Colonic mucosa (tissue), 4 donors: ENCODE measurements at places on chromosomes 7 and 10.
A peak's percentile ranks its signal among the peaks of the same experiment; 100 is the strongest.

DNA sequence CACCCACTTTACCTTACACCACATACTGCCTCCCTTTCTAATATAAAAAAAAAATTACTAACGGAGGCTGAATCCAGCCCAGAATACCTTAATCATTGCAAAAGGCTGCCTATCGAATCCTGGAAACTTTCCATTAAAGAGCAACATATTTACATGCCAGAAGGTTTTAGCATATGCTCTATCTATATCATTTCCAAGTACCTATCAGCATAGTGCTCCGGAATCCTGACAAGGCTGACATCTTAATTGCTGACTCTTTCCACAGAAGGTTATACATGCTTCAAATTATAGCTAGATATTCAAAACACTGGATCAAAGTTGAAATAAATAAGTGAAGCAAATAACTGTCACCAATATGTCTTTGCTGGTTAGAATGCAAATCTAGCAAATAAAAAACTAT lies 170.9 kb upstream of the CDK1 start:
- no peak for DNase-seq

DNA sequence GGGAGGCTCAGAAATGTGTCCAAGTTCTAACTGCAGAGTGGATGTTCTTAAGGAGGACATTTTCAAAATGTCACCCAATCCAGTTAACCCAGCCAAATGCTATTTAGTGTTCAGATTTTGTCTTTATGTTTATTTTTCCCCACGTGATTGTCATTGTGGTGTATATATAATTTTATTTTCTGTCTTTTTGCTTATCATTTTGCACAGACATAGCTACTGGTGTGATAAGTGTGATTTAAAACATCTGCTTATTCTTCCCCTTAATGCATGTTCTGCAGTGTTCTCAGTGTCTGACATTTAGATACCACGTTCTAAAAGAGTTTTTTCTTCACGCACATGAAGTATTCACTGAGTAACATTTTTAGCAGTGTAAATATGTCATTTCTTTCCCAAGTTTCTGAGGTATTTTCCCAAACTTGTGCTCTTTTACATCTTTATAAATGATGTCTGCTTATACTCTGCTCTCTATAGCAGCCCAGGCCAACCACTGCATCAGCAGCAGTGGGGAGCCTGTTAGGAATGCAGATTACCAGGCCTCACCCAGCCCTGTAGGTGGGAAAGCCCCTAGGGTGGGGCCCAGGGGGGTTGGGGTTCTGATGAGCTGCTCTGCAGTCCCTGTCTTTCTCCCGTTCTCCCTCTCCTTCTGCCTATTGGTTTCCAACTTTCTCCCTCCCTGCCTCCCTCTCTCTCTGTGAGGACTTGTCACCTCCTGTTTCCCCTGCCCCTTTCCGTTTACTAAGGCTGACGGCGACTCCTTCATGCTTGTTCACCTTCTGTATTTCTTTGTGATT lies 20.8 kb downstream of the ADCY1 start:
- DNase-seq: peak; percentile 6

DNA sequence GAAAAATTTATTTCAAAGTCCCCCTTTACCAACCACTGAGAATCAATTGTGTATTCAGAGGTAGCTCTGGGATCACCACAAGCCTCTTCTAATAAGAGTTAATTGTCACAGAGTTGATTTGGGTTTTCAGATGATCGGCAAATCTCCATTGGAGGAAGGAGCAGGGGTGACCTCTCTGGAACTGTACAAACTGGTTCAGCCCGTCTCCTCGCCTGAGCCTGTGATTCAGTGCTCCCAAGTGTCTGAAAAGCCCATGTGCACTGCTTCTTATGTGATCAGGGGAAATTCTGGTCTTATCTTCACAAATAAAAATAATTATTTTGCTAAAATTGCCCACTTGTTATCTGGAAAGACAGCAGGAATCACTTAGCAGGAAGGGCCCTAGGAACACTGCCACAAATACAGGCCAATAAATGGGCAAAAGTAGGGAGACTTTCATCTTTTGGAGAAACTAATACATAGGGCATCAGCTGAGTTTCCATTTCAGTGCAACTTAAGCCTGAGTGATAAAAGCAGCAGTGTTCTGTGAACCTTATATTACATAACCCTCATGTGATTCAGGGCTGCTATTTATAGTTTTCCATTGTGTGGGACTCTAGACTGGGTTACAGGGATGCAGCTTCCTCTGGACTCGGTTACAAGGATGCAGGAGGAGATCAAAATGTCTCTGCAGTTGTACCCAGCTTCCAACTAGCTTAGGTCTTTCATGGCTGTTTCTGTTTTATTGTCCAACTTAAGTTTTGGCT lies 32.3 kb downstream of the CDK1 start:
- no peak for DNase-seq

- DNase-seq: no peak
Observed at GRCh38 chr7:146455091-146455655, 338.6 kb downstream of the CNTNAP2 start.

DNA sequence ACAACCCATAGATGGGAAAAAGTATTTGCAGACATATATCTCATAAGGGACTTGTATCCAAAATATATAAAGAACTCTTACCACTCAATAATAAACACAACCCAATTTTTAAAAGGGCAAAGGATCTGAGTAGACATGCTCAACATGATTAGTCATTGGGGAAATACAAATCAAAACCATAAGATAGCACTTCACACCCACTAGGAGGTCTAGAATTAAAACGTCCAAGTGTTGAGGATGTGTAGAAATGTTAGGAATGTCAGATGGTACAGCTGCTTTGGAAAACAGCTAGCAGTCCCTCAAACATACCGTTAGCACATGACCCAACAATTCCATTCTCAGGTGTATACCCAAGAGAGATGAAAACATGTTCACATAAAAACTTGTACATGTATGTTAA lies 8.3 kb downstream of the PSTK start:
- no peak for DNase-seq

GRCh38 chr7:12091231-12091630 lies 119.9 kb upstream of the TMEM106B start:
- no peak for DNase-seq

DNA sequence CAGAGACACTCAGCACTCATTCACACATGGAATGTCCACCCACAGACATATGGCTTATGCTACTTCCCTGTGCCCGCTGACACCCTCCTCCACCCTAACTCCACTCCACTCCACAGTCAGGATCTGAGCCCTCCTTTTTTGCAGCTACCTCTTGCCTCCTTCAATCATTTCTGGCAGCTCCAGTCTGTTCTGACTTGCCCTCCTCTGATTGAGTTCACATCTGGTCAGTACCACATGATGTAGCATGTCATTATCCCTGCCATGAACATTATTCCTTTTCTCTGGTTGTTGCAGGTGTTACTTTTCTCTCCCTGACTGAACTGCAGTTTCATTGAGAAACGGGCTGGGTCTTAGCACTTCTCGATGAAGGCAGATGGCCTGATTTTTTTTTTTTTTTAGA lies 130.1 kb upstream of the EGR2 start:
- no peak for DNase-seq

DNA sequence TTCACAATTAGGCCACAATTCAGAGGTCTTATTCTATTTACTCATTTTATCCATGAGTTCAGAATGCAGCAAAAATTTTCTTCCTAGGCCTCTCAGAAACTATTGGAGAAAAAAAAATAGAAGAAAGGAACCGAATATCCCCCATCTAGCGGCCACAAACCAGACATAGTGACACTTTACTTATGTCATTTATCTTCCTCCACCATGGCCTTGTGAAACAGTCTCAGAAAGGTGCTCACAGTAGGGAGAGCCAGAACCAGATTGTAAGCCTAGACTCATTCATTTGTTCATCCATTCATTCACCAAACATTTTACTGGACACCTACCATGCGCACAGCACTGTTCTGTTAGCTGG lies 16.0 kb downstream of the CREB3L2 start:
- no peak for DNase-seq

- no peak for DNase-seq
Observed at GRCh38 chr10:127987467-127988380, 80.8 kb downstream of the PTPRE start.

DNA sequence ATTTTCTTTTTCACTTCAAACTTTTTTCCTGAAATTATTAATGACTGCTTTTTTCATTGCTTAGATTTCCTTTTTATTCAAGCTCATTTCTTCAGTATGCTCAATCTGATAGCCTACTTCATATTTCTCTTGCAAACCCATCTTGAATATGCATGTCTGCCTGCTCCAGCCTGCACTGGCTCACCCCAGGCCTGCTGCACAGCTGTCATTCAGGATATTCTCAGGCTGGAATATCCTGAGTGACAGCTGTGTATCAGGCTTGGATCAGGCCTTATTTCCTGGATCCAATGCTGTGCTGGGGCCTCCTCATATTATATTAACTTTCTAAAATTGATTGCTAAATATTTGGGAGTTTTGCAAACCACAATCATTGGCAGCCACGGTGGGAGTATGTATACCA lies 120.2 kb upstream of the TNS3 start:
- DNase-seq: no peak

DNA sequence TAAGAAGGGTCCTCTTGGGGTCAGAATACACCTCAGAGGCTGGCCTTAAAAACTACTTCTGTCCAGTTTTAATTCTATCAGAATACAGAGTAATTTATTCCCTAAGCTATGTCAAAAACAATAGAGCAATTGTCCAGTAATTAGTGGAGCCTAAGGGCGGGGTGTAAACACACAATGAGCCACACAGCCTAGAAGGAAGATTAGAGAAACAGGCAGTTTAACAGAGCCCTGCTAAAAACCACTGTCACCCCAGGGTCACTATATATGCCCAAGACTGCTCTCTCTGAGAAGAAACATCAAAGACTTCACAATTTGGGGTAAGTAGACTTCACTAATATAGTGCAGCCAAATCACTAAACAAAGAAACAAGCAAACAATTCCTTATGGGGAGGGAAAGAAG lies 27.2 kb upstream of the WNT2 start:
- DNase-seq: no peak

DNA sequence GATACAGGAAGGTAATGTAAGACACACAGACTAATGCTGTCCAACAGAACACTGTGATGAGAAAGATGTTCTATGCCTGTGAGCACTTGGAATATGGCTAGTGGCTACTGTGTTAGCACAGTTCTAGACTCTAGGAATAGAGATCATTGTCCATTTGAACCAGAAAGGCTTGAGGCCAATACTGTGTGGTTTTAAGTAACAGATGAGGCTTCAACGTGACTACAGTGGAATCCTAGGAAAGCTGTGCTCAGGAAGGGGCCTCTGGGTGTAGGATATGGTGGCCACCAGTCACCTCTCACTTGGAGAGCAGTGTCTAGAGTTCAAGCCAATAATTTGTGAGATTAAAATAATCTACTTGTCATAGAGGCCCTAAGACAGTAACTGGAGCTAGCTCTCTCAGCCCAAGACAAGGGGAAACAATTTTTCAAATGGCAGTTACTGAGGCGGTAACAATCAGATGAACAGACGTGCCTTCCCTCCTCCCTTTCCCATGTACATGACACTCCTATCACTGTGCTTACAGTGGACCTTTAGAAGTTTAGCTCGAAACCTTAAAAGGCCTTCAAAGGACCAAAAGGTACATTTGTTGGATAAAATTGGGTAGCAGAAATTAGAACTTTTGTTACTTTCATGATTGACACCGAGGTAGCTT lies 10.2 kb downstream of the ZDHHC16 start:
- DNase-seq: no peak

- no peak for DNase-seq
Observed at GRCh38 chr7:49773936-49774458, 559 bp downstream of the VWC2 start.

DNA sequence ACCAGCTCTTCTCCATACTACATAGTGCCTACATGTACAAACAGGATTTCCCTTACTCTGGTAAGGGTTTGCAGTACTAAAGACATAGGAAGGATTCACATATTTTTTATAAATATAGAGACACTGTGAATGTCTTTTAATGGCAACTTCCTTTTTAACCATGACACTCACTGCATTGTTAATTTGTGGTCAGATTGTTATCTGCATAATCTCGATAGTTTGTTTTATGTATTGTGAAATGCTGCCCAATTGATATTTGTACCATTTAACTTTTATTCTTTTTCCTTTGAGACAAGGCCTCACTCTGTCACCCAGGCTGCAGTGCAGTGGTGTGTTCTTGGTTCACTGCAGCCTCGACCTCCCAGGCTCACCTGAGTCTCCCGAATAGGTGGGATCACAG lies 39.7 kb downstream of the SP8 start:
- DNase-seq: no peak

- DNase-seq: no peak
Observed at GRCh38 chr7:31439165-31439564, 74.7 kb upstream of the ITPRID1 start.

GRCh38 chr10:77159538-77160110 lies 478.0 kb downstream of the KCNMA1 start:
- no peak for DNase-seq

GRCh38 chr7:82851121-82851520 lies 311.6 kb downstream of the PCLO start:
- no peak for DNase-seq

- no peak for DNase-seq
Observed at GRCh38 chr10:21626457-21627161, 92.6 kb downstream of the MLLT10 start.

DNA sequence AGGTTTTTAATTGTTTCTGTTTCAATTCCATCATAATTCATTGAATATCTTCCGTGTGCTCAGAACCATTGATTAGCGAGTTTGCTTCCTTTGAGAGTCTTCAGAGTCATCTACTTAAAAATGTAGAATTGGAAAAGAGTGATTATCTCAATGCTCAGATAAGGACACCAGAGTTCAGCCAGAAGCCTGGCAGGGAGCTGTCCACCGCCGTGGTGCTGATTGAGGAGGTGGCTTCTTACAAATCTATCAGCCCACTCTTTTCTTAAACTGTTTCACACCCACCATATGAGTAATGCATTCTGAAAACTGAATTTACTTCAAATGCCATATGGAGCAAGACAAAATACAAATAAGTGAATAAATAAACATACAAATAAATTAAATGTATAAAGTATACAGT lies 79.3 kb downstream of the INSYN2A start:
- DNase-seq: peak; percentile 46

DNA sequence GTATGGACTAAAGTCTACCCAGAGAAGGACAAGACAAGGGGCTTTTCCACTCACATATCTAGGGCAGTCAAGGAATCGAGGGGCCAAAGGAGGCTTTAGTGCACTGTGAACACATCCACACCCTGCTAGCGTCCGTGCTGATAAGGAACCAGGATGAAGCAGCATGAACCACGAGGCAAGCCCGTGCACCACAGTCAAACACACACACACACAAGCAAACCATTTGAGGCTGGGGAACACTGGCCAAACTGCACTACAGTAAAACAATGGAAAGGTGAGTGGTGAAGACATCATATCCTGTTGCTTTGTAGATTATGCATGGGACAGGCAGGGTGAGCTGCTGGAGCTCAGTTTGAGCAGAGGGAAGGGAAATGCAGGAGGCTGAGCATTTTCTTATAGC lies 177.4 kb upstream of the CDCA7L start:
- no peak for DNase-seq

- DNase-seq: peak; percentile 6
Observed at GRCh38 chr7:156493942-156494341, 146.6 kb upstream of the RNF32 start.

GRCh38 chr10:94363251-94363565 lies 469 bp upstream of the NOC3L start:
- DNase-seq: no peak

GRCh38 chr7:471866-472639 lies 47.6 kb downstream of the PDGFA start:
- no peak for DNase-seq
